ENCODE measurements at places on chromosomes 5 and 9.

DNA sequence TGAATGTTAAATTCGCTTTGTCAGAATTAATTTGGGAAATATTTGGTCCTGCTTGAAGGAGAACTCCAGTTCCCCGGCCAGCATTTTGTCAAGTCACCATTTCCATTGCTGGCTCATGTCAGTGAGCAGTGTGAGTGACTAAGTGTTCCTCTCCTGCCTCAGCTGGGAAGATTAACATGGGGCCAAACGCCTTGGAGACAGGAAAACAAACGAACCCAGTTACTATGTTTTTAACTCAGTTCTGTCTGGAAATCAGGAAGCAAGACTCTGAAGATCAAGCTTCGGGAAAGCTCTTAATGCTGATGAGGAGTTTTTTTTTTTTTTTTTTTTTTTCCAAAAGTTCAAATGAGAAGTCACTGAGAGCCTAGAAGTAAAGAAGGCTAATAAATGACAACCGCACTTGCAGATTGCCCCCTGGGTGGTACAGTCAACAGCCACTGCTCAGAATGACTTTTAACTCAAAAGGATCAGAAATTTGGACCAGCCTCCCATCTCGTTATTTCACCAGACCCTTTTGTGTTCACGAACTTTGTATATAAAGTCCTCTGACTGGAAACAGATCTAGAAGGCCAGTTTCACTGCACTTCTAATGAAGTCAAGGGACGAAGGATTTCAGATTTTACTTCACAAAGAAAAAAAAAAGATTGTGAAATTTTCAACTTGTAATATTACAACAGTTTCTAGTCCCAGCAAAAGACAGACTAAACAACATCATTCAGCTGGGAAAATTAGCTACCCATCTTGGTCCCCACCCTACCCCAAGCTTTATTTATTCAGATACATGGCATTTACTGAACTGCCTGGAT lies 121.3 kb downstream of the LHFPL2 start:
- peak; percentile 98 for DNase-seq

GRCh38 chr5:86862093-86862492 lies 244.4 kb downstream of the COX7C start:
- no peak for DNase-seq

DNA sequence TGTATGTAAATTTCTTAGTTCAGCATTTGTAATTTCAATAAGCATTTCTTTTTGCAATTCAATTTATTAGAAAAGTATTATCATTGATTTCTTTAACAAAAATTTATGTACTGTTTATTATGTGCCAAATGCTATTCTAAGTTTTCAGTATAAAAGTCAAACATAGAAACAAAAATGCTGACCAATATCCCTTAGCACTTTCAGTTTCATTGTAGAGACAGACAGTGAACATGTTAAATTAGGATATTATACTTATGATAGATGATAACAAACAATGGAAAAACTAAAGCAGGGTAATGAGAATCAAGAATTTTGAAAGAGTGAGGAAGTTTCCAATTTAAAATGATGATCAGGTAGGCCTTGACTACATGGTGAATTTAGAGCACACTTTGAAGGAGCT lies 1106.0 kb downstream of the TAF11L14 start:
- DNase-seq, result no peak

DNA sequence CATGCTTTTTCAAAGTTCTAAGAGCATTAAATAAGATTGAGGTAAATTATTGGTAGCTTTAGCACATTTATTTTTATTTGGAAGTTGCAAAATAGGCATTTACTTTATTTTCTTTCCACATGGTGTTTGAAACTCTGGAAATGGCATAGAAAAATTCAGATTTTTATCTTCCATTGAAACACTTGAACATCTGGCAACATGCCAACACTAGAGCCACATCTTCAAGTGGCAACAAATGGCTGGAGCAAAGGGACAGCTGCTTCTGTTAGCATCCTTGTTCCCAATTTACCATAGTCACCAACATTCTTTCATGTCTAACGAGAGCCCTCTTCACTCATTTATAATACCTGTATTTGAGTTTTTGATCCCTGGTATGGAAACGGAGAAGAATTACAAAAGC lies 539.9 kb downstream of the ZNF608 start:
- DNase-seq, result no peak

GRCh38 chr9:99752417-99753109 lies 69.1 kb upstream of the NR4A3 start:
- DNase-seq, result peak; percentile 25

GRCh38 chr5:29193972-29194371 lies 1999.5 kb upstream of the CDH6 start:
- no peak for DNase-seq

- DNase-seq, result no peak
These were observed 92.8 kb downstream of the TAF11L14 start for GRCh38 chr5:17727098-17727497.

DNA sequence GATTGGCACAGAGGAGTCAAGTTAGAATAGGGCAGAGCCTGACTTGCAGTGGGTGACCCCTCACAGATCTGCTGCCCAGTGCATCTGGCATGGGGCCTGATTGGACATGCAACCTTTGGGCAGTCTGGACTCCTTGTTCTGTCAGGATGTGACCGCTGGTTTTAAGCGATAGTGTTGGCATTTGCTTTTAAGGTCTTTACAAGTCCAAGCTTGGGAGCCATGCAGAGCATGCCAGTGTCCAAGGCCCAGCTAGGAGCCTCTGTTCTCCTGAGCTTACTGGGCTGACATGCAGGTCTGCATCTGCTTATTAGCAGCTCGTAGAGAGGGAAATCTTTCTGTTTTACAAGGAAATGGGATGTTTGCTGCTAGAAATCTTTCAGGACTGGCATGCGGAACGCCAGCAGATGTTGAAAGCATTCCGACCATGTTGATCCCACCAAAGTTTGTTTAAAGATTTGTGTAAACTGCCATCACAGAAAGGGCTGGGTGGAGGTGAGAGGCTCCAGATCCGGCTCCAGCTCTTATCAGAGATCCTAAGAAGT lies 27.5 kb downstream of the GADD45G start:
- no peak for DNase-seq

DNA sequence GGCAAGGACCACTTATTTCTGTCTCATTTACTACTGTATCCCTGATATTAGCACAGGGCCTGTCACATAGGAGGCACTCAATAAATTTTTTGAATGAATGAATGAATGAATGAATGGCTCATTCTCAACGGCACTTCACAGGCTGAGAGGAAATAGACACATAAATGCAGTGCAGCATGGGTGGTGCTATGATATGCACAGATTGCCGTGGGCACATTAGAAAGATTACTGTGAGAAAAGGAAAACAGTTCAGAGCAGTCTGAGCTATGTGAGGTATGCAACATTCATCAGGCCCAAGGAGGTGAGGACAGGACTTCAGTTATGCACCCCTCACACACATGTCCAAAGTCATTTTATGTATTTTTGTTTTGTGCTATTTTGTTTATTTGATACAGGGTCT lies 6.4 kb upstream of the NOL6 start:
- DNase-seq, result no peak

GRCh38 chr9:111414406-111414805 lies 69.8 kb downstream of the ECPAS start:
- no peak for DNase-seq

GRCh38 chr5:90421136-90421535 lies 11.6 kb upstream of the CETN3 start:
- DNase-seq, result peak; percentile 24

DNA sequence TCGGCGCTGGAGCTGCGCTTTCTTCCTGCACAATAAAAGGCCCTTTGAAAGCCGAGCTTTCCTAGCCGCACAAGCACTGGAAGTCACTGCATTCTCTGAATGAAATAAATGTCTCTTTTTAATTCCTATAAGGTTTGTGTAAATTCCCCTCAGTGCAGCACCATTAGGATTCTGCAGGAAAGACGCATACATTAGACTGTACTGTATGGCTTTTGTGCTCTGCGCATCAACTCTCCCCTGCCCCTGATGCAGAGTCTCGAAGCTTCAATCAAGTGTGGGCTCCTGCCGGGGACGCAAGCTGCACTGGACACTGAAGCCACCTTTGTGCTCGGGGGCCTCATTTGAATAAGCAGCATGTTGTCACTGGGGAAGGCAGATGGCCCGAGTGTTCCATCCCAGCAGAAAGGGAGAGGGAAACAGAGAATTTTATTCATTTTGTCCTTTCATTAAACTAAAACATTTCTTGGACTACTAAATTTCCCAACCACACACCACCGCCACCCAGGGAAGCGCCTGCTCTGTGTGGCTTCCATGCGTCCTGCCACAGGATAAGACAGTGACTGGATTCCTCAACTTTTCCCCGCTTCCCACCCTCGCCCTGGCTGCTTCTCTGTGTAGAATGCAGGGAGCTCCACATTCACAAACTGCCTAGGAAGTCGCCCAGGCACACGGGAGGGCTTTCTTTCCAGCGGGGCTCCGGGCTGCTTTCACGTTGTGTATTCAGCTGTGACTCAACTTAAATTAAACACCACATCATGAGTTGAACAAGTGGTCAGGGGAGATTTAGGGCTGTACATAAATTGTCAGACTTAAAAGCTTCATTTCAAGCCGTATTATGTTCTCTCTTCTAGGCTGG lies 635.4 kb downstream of the IRX1 start:
- no peak for DNase-seq

GRCh38 chr5:106849266-106849665 lies 821.5 kb downstream of the EFNA5 start:
- DNase-seq, result no peak

DNA sequence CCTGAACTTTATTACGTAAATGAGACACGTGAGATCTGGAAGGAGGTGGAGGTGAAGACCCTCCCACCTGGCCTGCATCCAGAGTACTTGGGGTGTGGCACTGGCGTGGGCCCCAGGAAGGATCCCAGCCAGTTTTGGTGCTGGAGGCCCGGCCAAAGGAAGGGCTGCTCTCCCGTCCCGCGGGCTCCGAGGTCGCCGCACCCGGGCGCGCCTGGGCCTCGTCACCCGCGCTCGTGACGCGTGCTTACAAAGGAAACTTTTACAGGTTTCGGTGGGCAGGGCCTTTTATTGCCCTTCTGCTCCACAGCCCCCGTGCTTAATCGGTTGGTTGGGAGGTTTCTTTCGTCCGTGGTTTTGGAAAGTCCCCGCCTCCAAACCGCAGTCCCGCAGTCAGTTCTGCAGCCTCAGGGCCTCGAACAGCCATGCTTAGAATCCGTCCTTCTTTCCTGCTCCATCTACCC lies 29.2 kb downstream of the CDKN2A start:
- peak; percentile 83 for DNase-seq

DNA sequence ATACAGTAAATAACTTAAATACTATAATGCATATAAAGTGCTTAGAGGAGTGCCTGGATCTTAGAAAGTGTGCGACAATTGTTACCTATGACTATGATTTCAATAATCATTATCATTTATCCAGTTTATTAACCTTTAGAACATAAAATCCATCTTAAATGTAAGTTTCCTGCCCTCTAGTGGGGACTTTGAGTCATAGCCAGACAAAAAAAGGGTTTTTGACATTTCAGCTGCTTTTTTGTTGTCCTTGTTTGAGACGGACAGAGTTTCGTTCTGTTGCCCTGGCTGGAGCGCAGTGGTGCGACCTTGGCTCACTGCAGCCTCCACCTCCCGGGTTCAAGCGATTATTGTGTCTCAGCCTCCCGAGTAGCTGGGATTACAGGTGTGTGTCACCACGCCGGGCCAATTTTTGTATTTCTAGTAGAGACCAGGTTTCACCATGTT lies 9.7 kb upstream of the C9orf152 start:
- peak; percentile 76 for DNase-seq

- no peak for DNase-seq
These were observed 174.7 kb upstream of the NFIB start for GRCh38 chr9:14488421-14489190.

GRCh38 chr5:178323961-178324360 lies 91.4 kb upstream of the PHYKPL start:
- DNase-seq, result no peak

DNA sequence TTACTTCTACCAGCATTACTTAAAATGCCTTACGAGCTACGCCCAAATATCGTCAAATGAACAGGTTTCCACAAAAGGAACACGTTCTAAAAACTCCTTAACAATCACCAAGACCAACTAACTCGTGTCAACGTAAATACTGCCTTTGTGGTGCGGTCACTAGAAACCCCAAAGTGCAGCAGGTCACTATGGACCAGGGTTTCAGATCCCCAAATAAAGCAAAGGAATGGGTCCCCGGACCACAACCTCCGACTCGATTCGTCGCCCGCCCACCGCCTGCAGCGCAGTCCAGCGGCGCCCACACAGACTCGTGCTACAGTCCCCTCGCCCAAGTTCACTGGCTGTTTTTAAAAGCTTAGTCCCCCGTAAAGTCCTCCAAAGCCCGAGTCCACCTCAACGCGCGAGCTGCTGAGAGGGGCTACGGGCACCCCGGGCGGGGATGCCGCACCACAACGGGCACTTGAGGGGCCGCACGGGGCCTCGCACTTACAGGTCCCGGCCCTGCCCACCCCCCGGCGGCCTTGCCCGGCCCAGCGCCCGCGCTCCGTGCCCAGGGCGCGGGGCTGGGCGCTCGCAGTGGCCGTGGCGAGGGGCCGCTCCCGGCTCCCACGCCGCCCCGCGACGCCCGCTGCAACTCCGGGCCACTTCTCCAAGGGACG lies 1.1 kb downstream of the NFIB start:
- DNase-seq, result no peak

DNA sequence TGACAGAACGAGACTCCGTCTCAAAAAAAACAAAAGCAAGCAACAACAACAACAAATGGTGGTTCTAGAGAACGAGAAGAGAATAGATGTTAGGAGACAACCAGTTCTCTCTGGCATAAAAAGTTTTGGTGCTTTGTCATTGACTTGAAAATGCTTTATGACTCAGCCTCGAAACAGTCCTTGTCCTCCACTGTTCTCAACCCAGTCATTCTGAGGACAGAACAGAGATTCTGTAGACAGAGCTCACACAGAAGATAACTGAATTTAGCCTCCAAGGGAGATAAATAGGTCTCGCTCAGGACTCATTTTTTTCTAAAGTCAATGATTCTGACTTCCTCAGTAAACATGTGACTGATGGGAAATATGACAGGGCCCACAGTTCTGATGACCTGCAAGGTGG lies 76.0 kb upstream of the FSTL4 start:
- DNase-seq, result no peak

GRCh38 chr5:45521067-45521466 lies 175.1 kb downstream of the HCN1 start:
- peak; percentile 29 for DNase-seq

- no peak for DNase-seq
These were observed 19.1 kb downstream of the ERMP1 start for GRCh38 chr9:5813824-5814223.

DNA sequence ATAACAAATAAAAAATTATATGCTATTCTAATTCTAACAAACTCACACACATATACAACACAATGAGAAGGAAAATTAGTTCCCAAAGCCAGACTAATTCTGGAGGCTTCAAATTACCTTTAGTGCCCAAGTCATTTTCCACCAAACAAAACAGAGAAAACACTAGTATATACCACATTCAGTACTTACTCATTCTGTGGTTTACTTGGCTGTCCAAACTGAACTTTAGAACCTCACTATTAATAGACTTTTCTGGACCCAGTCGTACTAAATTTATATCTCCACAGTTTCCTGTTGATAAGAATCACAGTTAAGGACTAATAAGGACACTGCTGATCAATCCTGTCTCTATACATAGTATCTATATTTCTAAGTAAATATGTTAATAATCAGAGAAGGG lies 66.4 kb downstream of the SETX start:
- DNase-seq, result peak; percentile 16

GRCh38 chr5:86029308-86029707 lies 588.4 kb upstream of the COX7C start:
- no peak for DNase-seq
